Stimulated activated CD4-positive, alpha-beta T cell treated with anti-CD3 and anti-CD28 coated beads, Interleukin-1b, Interleukin-23, amount 100 ng/mL, for 1 hour (primary cell): ENCODE measurements at places on chromosomes 6 and 20.

DNA sequence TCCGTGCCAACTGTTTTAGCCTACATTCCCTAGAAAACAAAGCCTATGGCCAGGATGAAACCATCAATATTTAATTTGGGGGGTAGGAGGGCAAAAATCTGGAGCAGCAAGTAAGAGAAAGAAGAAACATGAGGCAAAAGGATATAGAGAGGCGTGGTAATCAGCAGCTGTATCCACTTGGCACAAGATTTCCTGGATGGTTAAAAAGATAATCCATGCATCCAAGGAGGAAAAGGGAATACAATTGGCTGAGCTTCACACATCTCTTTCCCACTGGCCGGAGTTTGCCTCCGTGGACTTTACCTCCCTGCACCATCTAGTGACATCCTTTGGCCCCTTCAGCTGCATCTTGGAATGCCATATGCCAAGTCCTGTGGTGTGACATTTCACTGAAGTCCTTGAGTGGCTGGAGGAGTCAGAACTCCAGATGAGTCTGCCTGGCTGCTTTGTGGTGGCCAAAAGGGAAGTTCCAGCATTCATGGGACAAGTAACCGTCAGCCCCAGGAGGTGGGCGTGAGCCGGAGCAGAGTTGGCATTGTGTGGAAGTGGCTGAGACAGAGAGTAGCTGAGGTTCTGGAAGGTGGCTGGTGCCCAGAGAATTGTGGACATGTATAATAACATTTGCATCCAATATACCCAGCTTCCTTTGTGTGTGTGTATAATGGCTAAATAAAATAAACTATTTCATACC, 13.7 kb upstream of the TMX4 start:
- no peak for DNase-seq

GRCh38 chr6:149168968-149169367, 148.5 kb upstream of the TAB2 start:
- DNase-seq, result no peak

- DNase-seq, result no peak
Observed at GRCh38 chr6:44569931-44570385, 182.5 kb downstream of the CDC5L start.

GRCh38 chr20:15546525-15547023, 1026.7 kb downstream of the KIF16B start:
- no peak for DNase-seq

- DNase-seq, result no peak
Observed at GRCh38 chr6:33143113-33143770, 49.0 kb downstream of the COL11A2 start.
